CD4-positive, CD25-positive, alpha-beta regulatory T cell (primary cell): ENCODE measurements at places on chromosomes 6 and 20.

DNA sequence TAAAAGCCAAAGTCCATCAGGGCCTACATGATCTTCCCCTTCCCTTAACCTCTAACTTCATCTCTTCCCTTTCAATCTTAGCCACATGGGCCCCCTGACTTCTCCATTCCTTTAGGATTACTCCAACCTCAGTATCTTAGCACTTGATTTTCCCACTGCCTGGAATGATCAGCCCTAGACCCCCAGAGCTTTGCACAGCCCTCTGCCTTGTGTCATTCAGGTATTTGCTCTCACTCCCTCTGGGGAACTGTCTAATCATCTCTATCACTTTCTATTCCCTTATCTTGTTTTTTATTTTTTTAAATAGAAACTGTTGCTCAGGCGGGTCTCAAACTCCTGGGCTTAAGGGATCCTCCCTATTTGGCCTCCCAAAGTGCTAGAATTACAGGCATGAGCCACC is 13.3 kb upstream of the ZNFX1 start:
- DNase-seq: no peak

DNA sequence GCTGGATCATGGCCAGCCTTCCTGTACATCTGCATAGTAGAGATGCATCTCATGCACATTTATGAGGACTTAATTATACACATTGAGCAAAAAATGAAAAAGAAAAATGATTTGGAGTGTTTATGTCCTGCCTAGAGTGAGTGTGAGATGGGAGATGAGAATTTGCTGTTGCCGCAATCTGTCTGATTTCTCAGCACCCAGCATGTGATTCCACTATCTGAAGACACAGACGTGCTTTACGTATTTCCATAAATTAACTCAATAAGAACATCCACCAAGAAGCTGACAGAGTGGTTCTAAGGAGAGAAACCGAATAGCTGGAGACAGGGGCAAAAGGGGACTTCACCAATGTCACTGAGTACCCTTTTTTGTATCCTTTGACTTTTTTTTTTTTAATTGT is 15.2 kb downstream of the EDEM2 start:
- no peak for DNase-seq

DNA sequence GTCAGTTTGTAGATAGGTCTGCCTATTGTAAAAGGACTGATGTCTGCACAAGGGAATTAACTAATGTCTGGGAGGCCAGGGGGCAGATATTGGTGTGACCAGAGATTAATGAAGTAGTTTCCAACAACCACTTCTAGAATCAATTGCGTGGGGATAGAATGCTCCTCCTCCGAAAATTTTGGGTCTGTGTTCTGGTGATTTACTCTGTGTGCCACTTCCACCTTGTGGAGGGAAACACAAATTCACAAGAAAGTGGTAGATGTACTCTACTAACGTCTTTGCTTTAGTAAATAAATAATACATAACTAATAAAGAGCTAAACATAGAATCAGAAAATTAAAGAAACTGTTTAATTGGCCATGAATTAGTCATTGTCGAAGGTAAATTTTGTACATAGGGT is 25.5 kb downstream of the TMEM14A start:
- no peak for DNase-seq

DNA sequence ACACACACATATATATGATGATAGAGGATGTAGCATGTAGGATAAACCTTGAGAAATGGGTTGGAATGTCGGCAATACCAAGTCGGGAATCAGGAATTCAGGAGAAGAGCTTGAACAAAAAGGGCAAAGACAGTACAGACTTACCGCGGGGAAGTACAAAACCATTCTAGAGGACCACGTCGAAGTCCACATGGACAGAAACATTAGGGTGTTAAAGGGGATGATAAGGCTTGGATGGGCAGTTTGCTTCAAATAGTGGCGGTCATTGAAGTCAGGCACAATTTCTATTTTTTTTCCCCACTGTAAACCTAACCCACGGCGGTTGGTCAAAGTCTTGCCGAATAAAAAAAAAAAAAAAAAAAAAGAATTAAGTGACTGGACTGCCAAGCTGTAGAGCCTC is 766 bp upstream of the NUS1 start:
- DNase-seq: no peak

DNA sequence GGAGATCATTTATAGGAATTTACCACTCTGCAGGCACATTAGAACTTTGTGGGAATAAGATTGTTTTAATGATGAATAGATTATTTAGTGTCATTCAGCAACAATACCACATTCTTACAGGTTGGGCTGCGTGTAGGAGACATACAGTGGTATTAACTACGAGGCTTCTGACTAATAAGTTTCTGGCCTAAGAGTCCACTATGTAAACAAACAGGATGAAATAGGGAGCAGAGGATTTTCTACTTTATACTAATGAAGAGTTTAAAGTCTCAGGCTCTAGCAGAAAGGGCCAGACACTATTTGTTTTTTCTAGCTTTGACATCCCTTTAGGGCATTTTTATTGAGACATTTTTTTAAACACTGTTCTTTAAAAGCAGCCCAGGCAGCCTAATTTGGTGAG is 75.6 kb downstream of the SLC24A3 start:
- DNase-seq: no peak

DNA sequence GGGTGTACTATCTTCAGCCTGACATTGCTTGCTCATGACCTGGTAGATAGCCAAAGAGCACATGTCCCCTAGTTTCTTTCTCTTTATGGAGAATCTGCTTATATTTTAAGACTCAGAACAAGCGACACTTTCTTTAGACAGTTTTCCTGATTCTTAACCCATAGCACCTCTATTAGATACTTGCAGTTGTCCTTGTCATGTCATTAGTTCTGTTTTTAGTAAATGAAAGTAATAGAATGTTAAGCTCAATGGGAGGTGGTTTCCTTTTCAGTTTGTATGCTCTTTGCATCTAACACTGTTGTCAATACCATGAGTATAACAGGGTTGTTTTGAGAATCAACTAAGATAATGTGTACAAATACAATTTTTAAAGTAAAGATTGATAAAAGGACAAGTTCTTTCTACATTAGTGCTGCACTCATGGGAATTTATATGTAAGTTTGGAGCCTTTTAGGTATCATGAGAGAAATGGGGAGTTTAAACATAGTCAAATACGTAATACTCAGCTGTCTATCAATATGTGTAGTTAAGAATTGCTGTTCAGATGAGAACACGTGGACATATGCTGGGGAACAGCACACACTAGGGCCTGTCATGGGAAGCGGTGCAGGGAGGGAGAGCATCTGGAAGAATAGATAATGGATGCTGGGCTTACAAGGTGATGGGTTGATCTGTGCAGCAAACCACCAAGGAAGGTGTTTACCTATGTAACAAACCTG is 124.3 kb downstream of the GRM1 start:
- no peak for DNase-seq

- DNase-seq: no peak
Observed at GRCh38 chr20:23227274-23227673, 123.3 kb upstream of the NXT1 start.

GRCh38 chr6:128259730-128260685 is 260.4 kb downstream of the PTPRK start:
- peak; percentile 62 for DNase-seq

- no peak for DNase-seq
Observed at GRCh38 chr20:2298701-2299100, 2.9 kb downstream of the TGM3 start.

DNA sequence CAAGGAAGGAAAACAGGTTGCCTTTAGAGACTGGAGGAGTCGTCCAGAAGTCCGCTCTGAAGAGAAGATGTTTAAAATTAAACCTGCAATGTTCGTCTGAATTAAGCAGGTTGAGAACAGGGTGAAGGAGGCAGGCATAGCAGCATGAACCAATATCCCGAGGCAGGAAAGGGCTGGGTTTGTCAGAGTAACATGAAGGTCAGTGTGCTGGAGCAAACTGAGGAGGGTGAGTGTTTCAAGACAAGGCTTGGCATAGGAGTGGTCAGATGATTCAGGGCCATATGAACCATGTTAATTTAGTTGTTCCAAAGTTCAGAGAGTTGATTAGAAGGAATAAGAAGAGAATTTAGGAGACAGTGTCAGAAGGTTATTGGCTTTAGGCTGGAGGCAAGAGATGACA is 93.3 kb downstream of the UTRN start:
- DNase-seq: no peak

DNA sequence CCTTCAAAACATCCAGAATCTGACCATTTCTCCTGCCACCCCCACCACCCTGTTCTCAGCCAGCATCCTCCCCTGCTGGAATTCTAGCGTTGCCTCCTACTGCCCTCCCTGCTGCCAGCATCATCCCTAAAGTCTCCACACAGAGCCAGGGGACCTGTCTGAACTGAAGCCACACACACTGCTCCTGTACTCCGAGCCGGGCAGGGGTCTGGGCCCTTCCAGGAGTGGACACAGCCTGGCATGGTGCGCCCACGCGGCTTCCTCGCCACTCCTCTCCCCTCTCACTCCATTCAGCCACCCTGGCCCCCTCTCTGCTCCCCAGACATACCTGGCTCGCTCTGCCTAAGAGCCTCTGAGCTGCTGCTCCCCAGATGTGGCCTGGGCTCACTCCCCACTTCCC is 155.5 kb downstream of the PREX1 start:
- no peak for DNase-seq

- no peak for DNase-seq
Observed at GRCh38 chr6:10383331-10384090, 31.4 kb downstream of the TFAP2A start.

DNA sequence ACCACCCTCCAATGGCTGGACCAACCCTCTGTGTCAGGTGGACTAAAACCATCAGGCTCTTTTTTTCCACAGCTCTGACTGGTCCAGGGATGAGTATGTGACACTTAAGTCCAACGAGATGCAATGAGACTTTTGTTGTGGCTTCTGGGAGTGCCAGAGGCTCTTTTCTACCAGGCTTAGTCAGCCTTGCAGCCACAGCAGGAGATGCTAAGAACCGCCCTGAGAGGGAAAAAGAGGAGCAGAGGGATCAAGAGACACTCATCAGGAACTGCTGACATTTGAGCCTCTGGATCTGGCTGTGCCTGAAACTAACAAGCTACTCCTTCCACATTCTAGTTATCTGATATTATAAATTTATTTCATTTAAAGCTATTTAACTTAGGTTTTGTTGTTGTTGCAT is 270.9 kb upstream of the SULF2 start:
- DNase-seq: no peak

- no peak for DNase-seq
Observed at GRCh38 chr6:137764464-137764863, 102.6 kb upstream of the TNFAIP3 start.

- no peak for DNase-seq
Observed at GRCh38 chr6:148530394-148530953, 187.8 kb downstream of the SASH1 start.

DNA sequence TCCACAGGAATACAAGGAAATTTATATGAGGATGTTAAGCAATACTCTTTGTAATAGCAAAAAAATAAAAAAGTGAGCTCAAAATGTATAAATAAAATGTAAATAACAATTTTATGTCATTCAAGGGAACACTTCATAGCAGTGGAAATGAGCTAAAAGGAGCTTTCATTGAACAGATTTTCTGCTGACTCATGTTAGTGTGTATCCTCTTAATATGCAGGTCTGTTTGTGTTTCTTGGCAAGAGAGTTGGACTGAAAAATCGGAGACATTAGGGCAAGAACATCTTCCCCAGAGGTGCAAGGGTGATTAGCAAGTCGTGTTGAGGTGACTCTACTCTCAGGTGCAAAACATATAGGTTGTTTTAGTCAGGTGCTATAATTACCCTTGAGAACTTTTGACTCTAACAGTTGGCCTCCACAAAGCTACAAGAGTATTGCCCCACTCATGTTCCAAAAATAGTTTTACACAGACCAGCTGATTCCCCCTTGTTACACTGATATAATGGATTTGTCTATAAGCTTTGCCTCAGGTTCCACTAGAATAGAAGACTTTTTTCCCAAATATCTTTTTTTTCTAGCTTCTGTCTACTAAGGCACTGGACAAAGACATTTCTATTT is 702.9 kb downstream of the TENT5A start:
- DNase-seq: no peak

DNA sequence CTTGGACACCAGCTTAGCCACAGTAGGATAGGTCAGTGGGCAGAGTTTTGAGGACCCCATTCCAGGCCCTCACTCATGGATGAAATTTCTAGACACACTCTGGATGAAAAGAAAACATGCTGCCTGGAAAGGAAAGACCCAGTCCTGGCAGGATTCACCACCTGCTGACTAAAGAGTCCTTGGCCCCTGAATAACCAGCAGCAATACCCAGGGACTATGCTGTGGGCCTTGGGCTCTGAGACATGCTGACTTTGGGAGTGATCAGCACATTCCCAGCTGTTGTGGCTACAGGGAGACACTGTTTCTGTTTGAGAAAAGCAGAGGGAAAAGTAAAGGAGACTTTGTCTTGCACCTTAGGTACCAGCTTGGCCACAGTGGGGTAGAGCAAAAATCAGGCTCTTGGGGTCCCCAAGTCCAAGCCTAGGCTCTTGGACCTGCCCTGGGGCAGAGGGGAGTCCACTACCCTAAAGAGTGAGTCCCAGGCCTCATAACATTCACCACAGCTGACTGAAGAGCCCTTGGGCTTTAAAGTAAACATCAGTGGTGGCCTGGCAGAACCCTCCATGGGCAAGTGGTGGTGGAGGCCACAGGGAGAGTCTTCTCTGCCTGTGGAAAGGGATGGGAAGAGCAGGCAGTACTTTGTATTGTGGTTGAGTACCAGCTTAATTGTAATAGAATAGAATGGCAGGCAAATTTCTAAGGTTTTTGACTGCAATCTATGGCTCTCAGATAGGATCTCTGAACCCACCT is 516.8 kb downstream of the BCKDHB start:
- DNase-seq: no peak

GRCh38 chr6:57822896-57823358 is 505.5 kb downstream of the PRIM2 start:
- no peak for DNase-seq

GRCh38 chr6:31321005-31321707 is 35.8 kb downstream of the HLA-B start:
- no peak for DNase-seq

DNA sequence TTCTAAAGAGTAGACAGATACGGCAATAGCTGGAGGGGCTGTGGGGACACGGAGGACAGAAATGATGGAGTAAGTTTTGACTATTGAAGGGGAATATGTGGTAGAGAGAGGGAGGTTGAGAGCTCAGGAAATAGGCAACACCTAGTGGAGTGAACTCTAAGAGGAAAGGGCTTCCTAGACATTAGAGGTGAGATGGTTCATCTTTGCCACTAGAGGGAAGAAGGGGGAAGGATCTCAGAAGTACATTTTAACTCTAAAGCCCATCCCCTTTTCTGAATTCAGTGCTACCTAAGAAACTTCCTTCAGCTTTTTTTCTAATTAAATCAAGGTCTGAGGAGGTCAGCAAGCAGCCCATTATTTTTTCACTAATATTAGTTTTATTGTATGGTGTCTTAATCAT is 689.4 kb upstream of the MAP3K7 start:
- no peak for DNase-seq
